ENCODE measurements at places on chromosomes 2 and 18. TPM values are rescaled to one million over a fixed set of nuclear protein-coding genes. Genes with fewer than 3 reads are reported as not detected.

The IL1F10 gene
- total RNA-seq: not detected

The SIX2 gene
- total RNA-seq: under 0.01 TPM

The UGT1A3 gene
- total RNA-seq: not detected

The VWA3B gene
- not detected for total RNA-seq

The POMC gene
- 4.0 TPM for total RNA-seq

The EPAS1 gene
- total RNA-seq: 23.0 TPM

The PTCD3 gene
- 73.5 TPM for total RNA-seq

The LRRC30 gene
- total RNA-seq: not detected

The APCDD1 gene
- total RNA-seq: 2.2 TPM

The ASPRV1 gene
- total RNA-seq: 0.34 TPM

The TMEM185B gene
- 29.4 TPM for total RNA-seq

The CHST9 gene
- total RNA-seq: not detected

The ITPRID2 gene
- 62.9 TPM for total RNA-seq

The SNTG2 gene
- not detected for total RNA-seq

Data from bronchus fibroblast of lung (primary cell).